A549 treated with Hydrocortisone at 1 μM for 4 hours (cell line): ENCODE measurements at places on chromosomes 6 and 20. TPM values are rescaled to one million over a fixed set of nuclear protein-coding genes. Genes with fewer than 3 reads are reported as not detected.

The GJA1 gene
- 44.8 to 73.9 TPM (median 61.9 TPM) in 5 replicates for total RNA-seq

The TRIM31 gene
- 0.56 to 0.85 TPM (median 0.63 TPM) in 5 replicates for total RNA-seq

The SNHG17 gene
- 169 to 213 TPM (median 197 TPM) in 5 replicates for total RNA-seq

The CBLN4 gene
- total RNA-seq: not detected in 5 replicates

The HLA-DQA2 gene
- total RNA-seq: not detected in 5 replicates

The ERMARD gene
- 6.3 to 8.5 TPM (median 7.6 TPM) in 5 replicates for total RNA-seq

The TREML1 gene
- not detected in 5 replicates for total RNA-seq
